ENCODE measurements at places on chromosomes 11 and 22.

DNA sequence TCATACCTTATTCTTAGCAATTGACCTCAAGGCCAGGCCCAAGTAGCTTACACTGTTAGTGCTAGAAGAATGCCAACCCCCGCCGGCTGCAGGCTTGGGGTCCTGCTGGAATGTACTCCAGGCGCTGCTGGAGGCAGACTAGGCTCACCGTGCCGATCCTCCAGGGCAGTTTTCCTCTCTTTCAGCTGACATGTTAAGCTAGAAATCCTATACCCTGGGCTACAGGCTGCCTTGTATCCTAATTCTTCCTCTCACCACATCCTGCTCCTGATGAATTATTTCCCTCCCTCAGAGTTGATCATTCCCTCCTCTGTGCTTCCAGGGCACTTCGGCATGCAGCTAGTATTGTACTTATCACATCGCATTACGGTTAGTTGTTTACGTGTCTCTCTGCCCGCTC is 3.4 kb downstream of the SPTBN2 start:
- no peak for DNase-seq

- DNase-seq: peak; percentile 50
Measured at GRCh38 chr11:2581931-2582350, 117.9 kb downstream of the KCNQ1OT1 start.

DNA sequence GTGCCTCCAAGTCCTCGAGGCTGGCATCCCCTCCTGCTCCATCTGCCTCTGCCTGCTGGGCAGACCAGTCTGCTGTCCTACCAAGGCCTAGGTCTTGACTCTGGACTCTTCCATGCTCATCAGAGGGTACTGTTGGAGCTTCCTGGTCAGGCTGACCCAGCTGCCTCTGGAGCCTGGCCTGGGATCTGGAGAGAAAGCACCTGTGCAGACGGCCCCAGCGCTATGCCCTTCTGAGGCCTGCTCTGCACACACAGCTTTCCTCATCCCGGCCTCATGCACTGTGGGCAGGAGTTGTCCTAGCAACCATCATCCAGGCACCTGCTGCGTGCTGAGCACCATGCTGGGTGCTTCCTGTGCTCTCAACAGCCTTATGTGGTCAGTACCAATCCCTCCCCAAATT is 70.8 kb downstream of the CDKN1C start:
- peak; percentile 3 for DNase-seq

DNA sequence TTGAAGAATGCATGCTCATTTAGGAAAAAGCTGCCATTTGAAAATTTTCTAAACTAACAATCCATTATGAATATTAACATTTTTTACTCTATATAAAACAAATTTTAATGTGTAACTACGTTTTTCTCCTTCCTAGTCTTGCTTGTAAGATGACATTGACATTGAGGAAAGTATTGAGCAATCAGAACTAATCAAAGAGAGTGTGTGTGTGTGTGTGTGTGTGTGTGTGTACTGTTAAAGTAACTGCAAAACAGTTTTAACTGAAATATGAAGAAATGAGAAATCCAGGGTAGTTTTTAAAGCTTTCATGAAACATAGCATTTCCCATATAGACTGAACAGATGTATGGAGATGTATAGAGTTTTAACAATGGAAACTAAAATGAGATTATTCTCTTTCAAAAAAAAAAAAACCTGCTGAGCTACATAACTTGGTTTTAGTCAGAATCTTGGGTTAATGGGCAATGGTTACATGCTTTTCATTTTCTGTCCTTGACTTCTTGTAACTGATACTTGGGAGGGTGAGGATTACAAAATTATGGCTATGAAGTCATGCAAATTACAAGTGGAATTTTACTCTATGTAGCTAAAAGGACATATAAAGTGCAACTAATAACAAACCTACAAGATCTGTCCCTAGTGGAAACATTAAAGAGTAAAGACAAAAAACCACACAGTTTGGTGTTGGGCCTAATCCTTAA is 2.0 kb downstream of the PDGFD start:
- no peak for DNase-seq

DNA sequence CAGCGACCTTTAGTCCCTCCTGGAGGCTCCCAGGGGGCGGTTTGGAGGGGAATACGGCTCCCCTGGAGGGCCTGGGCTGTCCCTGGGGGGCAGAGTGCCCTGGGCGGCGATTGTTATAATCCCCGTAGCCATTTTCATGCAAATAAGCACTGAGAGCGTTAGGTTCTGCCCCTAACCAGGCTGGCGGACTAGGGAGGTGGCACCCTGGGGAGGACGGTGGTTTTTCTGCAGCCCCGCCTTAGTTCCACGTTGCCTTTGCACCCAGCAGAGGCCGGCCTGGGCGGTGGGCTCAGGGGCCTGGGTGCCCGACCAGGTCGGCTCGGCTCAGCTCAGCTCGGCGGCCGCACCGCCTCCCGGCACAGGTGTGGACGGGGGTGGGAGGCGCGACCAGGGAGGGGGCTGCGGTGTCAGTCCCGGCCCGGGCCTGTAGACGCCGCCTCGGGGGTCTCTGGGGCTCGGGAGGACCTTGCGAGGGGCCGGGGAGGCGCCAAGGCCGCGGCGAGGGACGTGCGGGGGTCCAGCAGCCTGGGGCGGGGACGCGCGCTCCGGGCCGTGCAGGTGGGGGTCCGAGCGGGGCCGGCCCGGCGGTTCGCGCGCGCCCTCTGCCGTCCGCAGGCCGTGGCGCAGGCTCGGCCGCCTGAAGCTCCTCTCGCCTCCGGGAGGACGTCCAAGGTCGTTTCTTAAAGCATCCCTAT is 2.3 kb upstream of the DUSP8 start:
- DNase-seq: no peak

DNA sequence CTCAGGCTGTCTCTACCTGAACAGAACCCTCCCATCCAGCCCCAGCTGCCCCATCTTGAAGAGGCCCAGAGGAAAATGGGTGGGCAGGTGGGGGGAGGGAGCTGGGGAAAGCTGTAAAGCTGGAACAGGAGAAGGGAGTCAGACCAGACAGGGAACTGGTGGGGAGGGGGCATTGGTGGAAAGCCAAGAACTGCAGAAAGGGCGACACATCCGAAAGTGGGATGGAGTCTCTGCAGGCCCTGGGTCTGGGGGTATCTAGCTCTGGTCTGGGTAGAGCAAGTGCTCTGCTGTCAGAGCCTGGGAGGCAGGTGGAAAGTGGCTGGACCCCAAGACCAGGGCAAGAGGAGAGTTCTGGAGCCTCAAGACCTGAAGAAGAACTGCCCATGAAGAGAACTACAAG is 7.7 kb downstream of the TMPRSS13 start:
- no peak for DNase-seq

GRCh38 chr22:39419096-39419495 is 19.5 kb downstream of the TAB1 start:
- no peak for DNase-seq

DNA sequence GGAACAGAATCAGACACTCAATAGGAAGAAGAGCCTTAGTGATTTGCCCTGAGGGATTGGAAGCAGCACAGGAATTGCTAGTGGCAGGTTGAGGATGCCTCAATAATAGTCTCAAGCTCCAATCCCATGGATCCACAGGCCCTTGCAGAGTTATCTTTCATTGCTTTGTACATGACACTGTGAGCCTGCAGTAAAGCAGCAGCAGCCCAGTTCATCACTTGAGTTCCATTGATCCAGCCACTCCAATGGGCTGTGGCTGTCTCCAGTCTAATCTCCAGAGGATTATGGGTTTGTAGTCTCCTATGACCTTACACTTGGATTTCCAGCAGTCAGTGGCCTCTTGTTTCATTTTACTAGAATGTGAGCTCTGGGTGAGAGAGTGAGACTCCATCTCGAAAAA is 45.4 kb downstream of the AAMDC start:
- DNase-seq: no peak

DNA sequence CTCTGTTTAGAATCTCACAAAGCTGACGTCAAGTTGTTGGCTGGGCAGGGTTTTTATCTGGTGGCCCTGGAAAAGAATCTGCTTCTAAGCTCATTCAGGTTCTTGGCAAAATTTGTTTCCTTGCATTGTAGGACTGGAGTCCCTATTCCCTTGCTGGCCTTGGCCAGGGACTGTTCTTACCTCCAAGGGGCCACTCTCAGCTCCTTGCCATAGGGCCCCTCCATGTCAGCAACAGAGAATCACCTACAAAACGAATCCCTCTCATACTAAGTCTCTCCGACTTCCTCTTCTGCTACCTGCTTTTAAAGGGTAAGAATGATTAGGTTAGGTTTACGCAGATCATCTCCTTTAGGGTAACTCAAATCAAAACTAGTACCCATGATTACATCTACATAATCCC is 63.2 kb downstream of the PARVA start:
- DNase-seq: no peak

DNA sequence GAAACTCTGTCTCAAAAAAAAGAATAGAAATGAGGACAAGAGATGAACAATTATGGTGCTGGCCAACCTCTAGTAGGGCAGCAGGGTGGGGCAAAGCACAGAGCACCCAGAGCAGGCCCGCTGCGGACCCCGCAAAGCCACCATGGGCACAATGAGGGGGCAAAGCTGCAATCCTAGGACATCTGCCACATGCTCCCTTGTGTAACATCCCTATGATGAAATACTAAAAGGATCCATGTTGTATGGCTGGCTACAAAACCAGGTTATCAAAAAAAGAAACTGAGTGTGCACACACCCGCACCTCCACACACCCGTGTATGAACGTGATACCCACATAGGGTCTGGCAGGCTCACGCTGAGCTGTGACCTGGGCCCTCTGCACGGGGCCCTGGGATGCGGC is 7.4 kb downstream of the ATP5MGL start:
- no peak for DNase-seq

GRCh38 chr11:86292912-86293616 is 9.0 kb upstream of the HIKESHI start:
- no peak for DNase-seq

GRCh38 chr11:126039485-126040271 is 23.0 kb downstream of the CDON start:
- no peak for DNase-seq

GRCh38 chr11:69212798-69213110 is 57.0 kb downstream of the SMIM38 start:
- DNase-seq: no peak

GRCh38 chr11:42542336-42542735 is 769.5 kb upstream of the API5 start:
- DNase-seq: no peak

DNA sequence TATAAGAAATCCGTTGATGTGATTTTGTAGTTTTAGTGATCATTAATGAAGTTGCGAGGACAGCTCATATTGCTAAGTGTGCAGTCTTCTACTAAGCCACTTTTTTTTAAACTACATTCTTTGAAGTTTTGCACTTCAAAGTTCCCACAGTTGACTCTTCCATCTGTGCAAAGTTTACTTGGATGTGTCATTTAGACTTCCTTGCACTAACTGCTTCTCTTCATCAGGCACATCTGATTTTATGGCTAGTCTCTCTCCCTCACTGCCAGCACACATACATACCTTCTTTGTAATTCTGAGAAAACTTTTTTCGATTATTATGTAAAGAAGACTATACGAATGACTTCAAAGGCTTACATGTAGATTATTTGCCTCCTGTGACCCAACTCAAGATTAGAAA is 250.0 kb downstream of the DYNC2H1 start:
- no peak for DNase-seq

DNA sequence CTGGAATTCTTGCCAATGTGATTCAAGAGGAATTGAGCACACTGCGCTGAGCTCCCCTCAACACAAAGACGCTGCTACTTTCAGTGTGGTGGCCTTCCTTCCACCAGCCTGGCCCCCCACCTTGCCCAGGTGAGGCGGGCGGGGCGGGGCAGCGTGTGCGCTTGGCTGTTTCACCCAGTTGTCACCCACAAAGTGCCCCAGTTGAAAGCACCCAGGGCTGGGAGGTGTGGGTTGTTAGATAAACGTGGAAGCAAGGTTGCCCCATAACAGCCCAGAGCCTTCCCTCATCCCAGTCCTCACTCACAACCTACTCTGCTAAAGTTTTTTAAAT is 43.1 kb downstream of the CACNG2 start:
- no peak for DNase-seq

DNA sequence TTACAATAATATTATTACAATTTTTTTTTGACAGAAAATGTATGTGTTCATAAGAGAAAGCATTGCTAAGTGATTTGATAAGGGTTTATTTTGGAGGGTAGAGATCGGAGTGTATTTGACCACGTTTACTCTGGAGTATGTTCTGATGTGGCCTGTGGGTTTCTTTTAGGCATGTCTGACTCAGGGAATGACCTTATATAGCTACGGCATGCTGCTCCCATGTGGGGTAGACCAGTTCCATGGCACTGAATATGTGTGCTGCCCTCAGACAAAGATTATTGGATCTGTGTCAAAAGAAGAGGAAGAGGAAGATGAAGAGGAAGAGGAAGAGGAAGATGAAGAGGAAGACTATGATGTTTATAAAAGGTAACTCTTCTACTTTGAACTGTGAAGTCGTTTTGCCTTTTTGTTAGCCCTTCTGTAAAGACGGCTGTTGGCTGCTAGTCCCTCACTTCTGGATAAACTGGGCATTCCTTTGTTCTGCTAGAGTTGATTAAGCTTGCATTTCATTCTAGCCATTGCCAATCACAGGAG is 38.1 kb upstream of the ST14 start:
- DNase-seq: no peak

DNA sequence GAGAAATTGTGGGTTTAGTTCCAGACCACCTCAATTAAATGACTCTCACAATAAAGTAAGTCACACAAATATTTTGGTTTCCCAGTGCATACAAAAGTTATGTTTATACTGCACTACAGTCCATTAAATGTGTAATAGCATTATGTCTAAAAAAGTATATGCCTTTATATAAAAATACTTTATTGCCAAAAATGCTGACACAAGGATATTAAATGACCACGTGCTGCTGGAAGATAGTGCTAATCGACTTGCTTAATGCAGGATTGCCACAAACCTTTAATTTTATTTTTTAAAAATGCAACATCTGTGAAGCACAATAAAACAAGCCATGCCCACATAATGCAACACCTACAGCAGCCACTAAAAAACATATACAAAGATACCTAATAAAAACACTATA is 27.0 kb downstream of the OR5AK2 start:
- no peak for DNase-seq

- no peak for DNase-seq
Measured at GRCh38 chr11:69183613-69184012, 27.9 kb downstream of the SMIM38 start.

DNA sequence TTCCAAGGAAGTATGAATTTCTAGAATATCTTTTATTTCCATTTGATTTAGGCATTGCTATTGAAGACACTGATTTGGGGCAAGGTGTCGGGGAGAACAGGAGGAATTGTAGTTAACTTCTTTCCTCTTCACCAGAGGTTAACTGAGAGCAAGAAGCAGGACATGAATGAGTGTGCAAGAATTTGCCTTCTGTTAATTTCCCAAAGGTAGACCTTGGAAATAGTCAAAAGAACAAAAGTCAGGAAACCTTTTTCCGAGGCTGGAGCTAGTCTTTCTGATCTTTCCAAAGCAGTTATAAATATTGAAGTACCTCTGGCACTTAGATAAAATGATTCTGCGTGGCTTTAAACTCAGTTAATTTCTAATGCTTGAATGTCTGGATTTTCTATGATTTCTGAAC is 66.9 kb downstream of the MTMR3 start:
- no peak for DNase-seq
